ENCODE measurements at places on chromosomes 1 and 21. TPM values are rescaled to one million over a fixed set of nuclear protein-coding genes. Genes with fewer than 3 reads are reported as not detected.

GLMP gene
- total RNA-seq, result 30.3 TPM

TRIM63 gene
- total RNA-seq, result not detected

TSPEAR gene
- not detected for total RNA-seq

ATAD3C gene
- total RNA-seq, result not detected

RAVER2 gene
- 3.9 TPM for total RNA-seq

Measured in regular cardiac myocyte (primary cell).